ENCODE measurements at places on chromosomes 4 and X.

DNA sequence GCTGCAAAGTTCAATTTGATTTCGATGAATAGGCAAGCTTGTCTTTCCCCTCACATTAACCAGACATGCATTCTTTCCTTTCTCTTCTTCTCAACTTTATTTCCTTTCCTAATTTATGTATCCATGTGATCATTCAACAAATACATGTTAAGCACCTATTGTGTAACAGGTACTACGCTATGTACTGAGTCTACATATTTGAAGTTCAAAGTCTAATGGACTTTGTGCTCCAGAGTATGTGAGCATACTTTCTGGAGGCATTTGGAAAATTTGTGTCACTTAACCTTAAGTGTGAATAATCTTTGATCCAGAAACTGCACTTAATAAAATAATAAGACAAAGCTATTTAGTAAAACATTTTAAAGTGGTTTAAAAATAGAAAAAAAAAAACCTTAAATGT is 675.3 kb upstream of the CT83 start:
- DNase-seq: no peak

- no peak for DNase-seq
Observed at GRCh38 chr4:40548256-40548655, 81.4 kb downstream of the RBM47 start.

DNA sequence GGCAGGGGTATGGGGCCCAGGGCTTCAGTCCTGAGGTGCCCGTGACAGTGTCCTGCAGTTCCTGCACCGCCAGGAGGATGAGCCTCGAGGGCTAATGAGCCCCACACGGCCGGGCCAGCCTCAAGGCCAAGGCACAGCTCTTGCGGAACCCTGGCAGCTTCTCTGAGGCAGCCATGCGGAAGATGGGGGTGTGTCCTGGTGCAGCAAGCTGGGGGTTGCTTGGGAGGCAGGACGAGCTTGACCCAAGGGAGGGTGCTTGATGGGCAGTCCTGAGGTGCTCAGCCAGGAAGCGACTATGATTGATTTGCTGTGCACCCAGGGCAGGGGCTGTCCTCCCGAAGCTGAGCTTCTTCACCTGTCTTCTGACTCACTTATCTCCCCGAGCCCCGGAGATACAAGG is 9.1 kb upstream of the FGFR3 start:
- no peak for DNase-seq

- no peak for DNase-seq
Observed at GRCh38 chrX:21870494-21870893, 14.7 kb downstream of the YY2 start.

DNA sequence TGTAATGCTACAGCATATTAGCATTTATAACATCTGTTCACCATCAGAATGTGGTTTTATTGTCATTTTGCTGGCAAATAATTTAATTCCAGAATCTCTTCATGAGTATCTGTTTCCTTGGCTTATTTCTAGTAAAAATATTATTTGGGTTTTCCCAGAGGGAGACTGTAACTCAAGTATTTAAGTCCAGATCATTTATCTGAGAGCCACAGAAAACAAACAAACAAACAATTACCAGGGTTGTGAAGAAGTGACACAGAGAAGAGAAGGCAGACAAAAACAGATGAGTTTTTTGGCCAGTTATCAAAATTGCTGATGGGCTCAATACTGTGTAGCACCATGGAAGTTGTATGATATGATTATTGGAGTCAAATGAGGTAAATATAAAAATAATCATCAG is 515.1 kb downstream of the TECRL start:
- DNase-seq: no peak

DNA sequence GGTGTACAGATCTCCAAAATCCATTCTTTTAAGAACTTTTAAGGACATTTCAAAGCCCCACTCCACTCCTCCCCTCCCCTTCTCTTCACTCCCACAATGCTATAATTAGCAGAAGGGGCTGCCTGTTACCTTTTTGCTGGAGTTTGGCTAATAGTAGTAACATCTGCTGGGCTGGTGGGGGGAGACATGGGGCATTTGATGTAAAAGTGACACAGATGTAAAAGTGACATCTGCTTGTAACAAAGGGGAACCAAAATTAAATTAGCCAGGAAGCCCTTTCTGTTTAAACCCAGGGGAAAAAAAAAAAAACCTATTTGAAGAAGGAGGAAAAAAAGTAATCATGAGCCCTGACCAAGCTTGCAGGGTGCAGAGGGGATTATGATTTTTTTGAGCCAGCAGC is 5.4 kb upstream of the PHOX2B start:
- no peak for DNase-seq

GRCh38 chr4:27759611-27760575 is 899.3 kb downstream of the STIM2 start:
- no peak for DNase-seq

- DNase-seq: no peak
Observed at GRCh38 chr4:79317711-79318110, 8.2 kb downstream of the NAA11 start.

DNA sequence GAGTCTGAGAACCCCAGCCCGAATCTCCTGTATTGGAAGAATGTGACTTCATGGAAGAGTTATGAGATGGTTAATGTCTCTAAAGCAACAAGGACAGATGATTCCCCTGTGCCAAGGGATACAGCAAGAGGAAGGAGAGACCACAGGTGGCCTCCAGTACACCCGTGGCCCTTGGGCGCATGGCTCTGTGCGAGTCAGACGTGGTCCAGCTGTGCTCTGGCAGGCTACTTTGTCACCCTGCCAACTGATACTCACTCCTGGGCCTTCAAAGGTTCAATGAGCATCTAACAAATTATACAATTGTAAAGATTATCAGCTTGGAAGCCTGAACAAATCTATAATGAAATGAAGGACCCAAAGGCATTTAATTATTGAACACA is 71.7 kb downstream of the NYX start:
- no peak for DNase-seq

DNA sequence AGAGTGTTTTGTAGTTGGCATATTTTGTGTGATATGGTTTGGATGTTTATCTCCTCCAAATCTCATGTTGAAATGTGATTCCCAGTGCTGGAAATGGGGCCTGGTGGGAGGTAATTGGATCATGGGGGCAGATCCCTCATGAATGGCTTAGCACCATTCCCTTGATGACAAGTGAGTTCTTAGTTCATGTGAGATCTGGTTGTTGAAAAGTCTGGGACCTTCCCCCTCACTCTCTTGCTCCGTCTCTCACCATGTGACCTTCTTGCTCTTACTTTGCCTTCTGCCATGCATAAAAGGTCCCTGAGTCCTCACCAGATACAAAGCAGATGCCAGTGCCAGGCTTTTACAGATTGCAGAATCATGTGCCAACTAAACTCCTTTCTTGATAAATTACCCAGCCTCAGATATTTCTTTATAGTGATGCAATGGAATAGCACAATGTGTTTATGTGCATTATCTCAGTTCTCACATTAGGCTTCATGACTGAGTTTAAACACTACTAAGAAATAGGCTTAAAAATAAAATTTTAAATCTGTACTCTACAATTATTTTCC is 1348.8 kb downstream of the STIM2 start:
- no peak for DNase-seq

DNA sequence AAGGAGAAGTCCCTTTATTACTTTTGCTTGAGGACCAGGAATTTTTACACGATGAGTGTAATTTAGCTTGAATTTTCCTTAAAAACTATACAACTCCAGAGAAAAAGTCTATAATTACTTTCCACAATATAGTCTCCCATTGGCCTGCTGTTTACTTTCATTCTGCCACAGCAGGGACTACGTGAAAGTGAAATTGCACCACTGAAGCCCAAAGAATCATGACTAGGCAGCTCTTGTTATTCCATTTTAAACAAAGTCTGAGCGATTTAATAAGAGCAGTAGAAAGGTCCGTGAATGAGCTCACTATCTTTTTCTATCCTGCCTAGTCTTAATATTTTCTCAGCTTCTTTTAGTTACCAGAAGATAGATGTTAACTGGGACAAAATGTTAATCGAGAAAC is 68.6 kb downstream of the ADGRG4 start:
- no peak for DNase-seq

DNA sequence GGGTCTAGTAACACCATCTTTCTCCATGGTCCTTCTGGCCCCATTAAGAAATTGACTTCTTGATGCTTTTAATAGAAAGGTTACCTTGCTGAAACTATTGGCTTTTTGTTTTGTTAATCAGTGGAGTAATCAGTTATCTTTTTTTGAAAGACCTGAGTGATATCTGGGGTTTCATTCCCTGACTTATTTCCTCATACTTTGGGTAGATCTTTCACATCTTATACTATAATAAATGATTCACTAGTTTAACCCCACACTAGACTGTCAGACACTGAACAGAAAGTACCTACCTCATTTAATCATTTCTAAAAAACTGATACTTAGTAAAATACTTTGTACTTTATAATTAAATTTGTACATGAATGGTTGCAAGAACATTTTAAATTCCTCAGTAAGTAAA is 1021.1 kb downstream of the STIM2 start:
- DNase-seq: no peak

- DNase-seq: no peak
Observed at GRCh38 chrX:13968198-13968597, 61.5 kb downstream of the GEMIN8 start.

DNA sequence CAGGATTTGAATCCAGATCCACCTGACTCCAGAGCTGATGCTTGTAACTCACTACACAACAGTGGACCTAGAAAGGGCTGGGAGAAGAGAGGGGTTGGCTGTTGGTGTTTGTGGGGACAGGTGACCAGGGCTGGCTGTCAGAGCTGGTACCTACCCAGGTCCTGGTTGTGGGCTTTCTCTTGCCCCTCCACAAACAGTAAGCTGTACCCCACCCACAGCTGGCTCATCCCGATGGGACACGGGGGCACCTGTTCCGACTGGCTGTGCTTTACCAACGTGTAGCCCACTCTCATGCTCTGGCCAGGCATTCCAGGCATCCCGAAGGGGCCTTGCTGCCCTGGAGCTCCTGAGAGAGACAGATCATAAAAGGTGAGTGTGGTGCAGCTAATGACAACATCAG is 68.7 kb downstream of the ATG4A start:
- no peak for DNase-seq

GRCh38 chr4:175308236-175308635 is 390.1 kb downstream of the ADAM29 start:
- no peak for DNase-seq

GRCh38 chrX:22652596-22652995 is 347.2 kb upstream of the DDX53 start:
- no peak for DNase-seq

- no peak for DNase-seq
Observed at GRCh38 chrX:71640002-71640401, 21.7 kb upstream of the CXCR3 start.

DNA sequence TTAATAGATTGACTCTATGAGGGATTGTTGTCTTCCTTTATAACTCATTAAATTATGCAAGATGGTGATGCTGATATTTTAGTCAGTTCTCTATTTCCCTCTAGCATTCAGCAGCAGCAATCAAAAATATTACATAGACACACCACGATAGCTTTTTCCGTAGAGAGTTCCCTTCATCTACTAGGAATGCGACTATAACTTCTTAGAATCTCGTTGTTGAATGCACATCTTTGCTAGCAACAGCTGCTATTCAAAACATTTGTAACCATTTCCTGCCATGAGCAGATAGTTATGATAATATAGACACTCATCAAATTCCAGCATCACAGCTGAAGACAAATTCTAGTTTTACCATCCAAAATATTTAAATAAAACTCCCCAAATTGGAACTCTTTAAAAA is 147.4 kb upstream of the FGF13 start:
- DNase-seq: no peak

DNA sequence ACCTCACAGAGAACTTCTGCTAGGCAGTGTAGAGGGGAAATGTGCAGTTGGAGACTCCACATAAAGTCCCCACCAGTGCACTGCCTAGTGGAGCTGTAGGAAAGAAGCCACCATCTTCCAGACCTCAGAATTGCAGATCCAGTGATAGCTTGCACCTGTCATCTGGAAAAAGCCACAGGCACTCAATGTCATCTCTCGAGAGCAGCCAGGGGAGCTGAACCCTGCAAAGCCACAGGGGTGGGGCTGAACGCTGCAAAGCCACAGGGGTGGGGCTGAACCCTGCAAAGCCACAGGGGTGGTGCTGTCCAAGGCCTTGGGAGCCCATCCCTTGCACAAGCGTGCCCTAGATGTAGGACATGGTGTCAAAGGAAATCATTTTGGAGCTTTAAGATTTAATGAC is 1226.3 kb downstream of the PCDH7 start:
- DNase-seq: no peak

DNA sequence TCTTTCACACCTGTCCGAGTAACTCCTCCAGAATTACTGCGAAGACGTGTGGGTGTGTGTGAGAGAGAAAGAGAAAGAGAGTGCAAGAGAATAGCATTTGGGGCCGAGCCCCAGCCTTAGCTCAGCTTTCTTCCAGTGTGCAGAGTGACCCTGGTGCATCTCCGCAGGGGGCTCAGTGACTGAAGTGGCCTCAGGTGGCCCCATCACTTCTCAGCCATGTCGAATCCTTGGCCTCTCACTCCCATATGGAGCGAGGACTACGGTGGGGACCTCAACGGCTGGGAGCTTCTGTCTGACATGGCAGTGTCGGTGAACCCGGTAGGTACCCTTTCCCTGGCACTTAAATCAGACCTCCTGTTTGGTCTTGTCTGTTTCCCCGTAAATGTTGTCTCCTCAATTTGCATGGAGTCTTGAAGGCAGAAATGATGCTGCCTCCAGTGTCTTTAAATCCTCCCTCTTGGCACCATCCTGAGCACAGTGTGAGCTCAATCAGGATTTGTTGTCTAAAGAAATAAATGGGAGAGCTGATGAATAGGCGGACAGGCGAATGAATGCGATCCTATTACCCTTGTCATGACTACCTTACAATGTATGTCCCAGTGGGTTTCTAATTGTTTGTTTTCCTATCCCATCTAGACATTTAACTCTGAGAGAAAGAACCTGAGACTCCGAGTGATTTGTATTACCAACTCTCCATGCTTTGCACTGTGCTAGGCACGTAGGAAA is 305.9 kb downstream of the AFF2 start:
- DNase-seq: no peak

GRCh38 chr4:176044589-176044951 is 21.1 kb upstream of the WDR17 start:
- DNase-seq: no peak

DNA sequence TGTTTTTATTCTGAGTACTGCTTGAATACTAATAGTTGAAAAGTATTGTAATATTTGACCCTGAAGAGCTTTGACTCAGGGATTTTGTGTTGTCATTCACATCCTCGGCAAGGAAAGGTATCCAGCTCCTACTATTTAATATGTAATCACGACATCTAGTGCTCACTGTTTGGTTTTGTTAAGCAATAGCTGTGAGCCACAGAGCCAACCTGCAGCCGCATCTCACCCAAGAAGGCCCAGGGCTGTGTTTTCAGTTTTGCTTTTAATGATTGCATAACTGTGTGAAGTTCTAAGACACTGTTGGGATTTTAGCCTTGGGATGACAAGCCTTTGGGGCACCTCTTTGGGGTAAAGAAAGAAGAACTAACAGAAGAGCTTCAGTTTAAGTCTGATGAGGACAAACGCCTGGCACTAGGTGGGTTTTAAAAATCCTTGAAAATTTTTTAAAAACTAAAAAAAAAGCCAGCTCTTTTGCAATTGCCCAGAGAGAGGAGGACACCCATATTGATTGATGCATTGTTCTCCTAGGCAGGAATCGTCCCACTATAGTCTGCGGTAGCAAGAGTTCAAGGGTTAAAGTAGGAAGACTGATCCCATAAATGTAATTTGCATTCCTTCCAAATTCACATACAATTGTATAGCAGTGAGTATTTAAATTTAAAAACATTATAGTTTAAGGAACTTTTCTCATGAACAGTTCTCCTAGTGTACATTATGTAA is 157.8 kb downstream of the RELL1 start:
- DNase-seq: peak; percentile 24
